ENCODE measurements at places on chromosomes 2 and 18. TPM values are rescaled to one million over a fixed set of nuclear protein-coding genes. Genes with fewer than 3 reads are reported as not detected.

Gene ATP6V1C2
- 0.16 TPM for total RNA-seq

GRCh38 chr2:86772611-86773010 lies 18.1 kb downstream of the CD8A start:
- no peak for DNase-seq

- DNase-seq, result no peak
These were observed 64.6 kb downstream of the TGIF1 start for GRCh38 chr18:3514312-3515216.

DNA sequence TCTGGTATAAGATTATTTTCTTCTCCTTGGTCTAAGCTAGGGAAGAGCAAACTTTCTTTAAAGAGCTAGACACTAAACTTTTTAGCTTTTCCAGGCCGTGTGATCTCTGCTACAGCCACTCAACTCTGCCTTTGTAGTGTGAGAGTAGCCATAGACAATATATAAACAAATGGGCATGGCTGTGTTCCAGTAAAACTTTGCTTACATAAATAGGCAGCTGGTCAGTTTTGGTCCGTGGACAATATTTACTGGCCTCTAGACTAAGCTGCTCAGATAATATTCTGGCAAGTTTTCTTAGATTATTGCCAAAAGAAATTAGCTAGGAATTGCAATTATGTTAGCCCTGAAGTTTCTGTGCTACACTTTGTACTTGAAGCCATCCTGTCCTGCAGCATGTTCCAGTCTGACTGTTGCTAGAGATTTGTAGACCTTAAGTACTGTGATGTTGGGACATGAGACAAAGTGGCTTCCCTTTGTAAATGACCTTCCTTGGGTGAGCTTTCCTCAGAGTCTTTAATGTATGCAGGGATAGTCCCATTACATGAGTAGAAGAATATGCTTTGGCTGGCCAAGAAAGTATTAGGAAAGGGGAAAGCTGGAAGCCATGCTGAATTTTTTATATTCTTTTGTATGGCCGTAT lies 126.9 kb downstream of the SOX11 start:
- DNase-seq, result no peak
